Activated gamma-delta T cell (primary cell): ENCODE measurements at places on chromosomes 1 and 21.

DNA sequence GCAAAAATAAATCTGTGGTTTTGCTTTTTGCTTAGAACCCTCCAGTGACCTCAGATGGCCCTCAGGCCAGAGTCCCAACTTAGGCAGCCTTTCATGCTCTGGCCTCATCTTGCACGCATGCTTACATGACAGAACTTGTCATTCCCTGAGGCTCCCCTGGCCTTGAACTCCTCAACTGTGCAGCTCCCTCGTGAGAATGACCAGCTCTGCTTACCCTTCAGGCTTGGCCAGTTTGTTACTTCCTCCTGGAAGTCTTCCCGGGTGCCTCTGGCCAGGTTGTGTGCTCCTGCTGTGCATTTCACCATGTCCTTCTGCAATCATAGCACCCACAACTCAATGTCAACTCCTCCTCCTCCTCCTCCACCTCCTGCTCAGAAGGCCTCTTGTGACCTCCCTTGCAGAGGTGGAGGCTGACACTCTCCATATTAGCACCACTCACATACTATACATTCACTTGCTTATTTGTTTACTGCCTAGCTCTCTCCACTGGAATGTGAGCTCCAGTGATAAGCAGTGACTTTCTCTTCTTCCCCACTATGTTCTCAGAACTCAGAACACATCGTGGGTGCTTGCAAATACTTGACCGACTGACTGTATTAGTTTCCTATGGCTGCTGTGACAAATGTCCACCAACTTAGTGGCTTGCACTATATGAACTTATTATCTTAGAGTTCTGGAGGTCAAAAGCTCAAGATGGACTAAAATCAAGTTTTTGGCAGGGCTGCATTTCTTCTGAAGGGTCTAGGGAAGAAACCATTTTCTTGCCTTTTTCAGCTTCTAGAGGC is 41.9 kb downstream of the RCSD1 start:
- DNase-seq = no peak

- no peak for DNase-seq
These were observed 95.2 kb downstream of the KCNJ15 start for GRCh38 chr21:38351961-38352521.

DNA sequence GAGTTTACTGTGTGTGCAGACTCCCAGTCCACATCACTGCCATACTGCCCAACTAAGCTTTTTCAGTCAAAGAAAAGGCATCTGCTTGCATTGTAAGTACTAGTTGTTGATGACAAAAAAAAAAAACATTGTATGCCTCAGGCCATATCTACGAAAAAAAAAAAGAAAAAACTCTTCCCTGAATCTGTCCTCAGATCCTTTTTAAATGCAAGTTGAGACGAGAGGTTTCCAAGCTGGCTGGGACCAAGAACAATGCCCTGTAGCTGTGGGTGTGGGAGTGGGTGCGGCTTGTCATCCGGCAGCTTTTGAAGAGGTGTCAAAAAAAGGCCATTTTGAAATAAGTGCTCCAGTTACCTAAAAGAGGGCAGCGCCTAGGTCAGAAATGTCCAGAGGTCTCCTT is 29.2 kb upstream of the HHAT start:
- DNase-seq = no peak

DNA sequence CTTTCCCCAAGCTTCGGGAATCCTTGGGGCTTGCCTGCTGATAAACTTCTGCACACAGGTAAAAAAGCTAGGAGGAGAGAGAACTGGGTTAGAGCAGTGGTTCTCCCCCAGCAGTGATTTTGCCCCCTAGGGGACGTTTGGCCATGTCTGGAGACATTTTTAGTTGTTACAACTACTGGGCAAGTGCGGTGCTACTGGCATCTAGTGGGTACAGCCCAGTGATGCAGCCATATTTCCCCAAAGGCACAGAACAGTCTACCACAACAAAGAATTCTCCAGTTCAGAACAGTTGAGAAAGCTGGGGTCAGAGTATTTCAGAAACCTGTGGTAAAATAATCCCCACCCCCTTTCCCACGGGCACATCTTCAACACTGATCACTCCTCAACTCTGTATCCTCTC is 41.3 kb downstream of the LRRC71 start:
- DNase-seq = no peak

GRCh38 chr1:56052041-56052440 is 527.3 kb downstream of the PLPP3 start:
- DNase-seq = no peak

DNA sequence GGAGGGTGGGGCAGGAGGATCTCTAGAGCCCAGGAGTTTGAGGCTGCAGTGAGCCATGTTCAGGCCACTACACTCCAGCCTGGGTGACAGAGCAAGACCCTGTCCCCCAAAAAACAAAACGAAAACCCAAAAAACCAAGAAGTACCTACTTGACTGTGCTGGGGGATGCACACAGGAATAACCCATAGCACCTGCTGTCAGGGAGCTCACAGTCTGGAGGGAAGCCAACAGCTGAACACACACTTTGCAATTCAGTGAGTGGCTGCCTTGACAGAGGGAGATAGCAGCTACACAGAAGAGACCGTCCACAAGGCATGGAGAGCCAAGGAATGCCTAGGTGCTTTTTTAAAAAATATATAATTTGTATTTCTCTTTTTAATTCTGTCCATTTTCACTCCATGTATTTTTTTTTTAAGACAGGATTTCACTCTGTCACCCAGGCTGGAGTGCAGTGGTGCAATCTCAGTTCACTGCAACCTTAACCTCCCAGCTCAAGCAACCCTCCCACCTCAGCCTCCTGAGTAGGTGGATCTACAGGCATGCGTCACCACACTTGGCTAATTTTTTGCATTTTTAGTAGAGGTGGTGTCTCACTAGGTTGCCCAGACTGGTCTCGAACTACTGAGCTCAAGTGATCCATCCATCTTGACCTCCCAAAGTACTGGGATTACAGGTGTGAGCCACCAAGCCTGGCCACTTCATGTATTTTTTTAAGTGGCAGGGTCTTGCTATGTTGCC is 68.7 kb downstream of the NID1 start:
- no peak for DNase-seq

GRCh38 chr1:204127597-204128242 is 24.1 kb downstream of the ETNK2 start:
- DNase-seq = no peak

GRCh38 chr21:31490443-31490842 is 146.4 kb upstream of the TIAM1 start:
- DNase-seq = no peak

DNA sequence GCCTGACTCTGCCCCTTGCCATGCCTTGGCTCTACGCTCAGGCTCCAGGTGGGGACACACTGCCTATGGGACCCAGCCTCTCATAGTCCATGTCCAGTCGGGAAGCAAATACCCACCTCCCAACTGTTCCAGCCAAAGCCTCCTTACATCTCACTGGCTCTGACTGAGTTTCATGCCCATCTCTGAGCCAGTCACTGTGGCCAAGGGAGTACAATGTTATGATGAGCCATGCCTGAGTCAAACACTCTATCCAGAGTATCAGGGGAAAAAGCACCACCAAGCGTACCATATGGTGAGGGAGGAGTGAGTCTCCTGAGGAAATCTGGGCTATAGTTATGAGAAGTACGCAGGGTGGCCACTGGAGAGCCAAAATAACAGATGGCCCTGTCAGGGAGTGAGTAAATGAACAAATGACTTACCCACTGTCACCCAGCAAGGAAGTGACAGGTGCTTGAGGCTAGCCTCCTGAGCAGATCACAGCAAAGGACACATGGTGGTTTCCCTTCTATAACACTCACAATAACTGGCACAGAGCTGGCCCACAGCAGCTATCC is 236.6 kb upstream of the GJB5 start:
- no peak for DNase-seq

- no peak for DNase-seq
These were observed 1.9 kb downstream of the SAMD13 start for GRCh38 chr1:84303314-84303830.

DNA sequence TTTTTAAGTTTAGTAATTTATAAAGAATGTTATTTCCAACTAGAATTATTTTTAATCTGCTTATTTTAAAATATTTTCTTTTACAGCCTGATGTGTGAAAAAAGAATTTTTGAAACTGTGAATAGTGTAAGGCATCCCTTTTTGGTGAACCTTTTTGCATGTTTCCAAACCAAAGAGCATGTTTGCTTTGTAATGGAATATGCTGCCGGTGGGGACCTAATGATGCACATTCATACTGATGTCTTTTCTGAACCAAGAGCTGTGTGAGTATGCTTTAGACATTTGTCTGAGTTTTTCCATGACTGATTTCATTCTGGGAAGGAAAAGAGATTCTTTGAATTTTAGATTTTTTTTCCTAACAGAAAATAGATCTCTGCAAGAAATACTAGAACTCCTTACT is 77.9 kb downstream of the GTF2B start:
- no peak for DNase-seq

DNA sequence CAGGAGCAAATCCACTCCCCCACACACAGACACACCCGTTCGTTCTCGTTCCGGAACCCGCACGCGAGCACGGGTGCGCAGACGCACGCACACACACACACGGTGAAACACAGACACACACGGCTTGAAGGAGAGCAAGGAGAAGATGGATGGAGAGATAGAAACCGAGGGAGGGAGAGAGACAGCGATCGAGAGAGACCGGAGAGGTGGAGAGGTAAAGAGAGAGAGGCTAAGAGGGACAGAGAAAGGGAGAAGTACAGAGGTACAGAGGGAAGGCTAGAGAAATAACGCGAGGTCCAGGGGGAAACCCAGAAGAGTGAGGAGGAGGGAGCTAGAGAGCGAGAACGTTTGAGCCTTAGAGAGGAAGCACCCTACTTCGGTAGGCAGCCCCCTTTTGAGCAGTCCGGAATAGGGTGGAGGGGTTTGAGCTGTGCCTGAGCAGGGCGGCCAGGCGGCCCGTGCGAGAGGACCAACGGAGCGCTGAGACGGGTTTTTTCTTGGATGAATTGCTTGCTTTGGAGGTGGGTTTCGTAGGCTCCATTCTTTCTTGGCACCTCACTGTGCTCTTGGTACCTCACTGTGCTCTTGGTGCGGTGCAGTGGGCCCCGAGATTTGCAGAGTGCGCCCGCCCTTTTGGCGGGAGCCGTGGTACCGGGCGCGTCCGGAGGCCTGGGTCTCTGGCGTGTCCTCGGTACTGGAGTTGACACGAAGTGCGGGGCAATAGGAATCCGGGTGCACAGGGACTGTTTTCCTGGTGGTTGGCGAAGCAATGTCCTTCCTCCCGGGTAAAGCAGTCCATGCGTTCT is 88.4 kb upstream of the RHOU start:
- no peak for DNase-seq

DNA sequence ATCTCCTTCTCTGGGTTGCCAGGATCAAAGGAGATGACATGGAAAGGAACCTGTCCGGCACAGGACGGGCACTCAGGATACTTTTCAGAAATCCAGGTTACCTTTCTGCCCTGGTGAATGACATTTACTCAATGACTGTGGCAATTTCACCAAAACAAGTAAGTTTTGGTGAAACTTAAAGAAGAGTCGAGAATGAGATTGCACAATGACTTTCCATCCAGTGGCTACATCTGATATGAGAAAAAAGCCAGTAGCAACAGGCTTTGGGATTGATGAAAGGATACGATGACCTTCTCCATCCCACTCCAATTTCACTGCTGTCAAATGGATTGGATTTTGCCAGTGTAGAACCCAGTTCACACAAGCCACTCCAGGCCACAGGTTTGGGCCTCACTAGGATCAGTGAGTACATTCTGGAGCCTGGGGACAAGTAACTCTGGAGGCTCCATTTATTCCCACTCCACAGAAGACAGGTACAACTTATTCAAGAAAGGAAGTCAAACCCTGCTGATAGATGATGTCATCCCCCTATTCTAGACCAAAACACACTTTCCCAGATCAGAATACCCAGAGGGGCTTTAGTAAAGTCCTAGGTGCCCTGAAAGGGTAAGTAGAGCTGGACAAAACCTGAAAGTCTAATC is 63.3 kb downstream of the PLPP3 start:
- no peak for DNase-seq

- DNase-seq = no peak
These were observed 47.8 kb downstream of the ACTL8 start for GRCh38 chr1:17802945-17803344.

- no peak for DNase-seq
These were observed 171.2 kb downstream of the TTLL7 start for GRCh38 chr1:83827741-83828140.

- DNase-seq = no peak
These were observed 3.8 kb upstream of the MIIP start for GRCh38 chr1:12015499-12015898.

DNA sequence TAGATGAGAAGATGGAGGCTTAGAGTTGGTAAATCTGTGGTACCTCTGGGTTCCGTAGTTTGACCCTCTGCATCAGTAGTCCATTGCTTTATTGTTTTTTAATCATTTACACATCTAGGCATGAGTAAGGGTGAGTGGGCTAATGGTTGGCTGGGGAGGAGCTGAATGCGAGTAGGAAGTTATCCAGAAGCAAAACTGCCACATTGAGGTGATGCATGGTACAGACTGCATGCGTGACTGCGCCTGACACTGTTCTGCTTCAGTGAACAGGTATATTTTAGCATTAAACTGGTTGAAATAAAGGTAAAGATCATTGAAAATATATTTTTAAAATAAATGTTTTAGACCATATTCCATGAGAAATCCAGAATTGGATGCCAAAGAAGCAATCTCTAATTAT is 4.4 kb downstream of the DNAJC16 start:
- no peak for DNase-seq

- DNase-seq = no peak
These were observed 19.8 kb upstream of the LSS start for GRCh38 chr21:46248422-46248782.

DNA sequence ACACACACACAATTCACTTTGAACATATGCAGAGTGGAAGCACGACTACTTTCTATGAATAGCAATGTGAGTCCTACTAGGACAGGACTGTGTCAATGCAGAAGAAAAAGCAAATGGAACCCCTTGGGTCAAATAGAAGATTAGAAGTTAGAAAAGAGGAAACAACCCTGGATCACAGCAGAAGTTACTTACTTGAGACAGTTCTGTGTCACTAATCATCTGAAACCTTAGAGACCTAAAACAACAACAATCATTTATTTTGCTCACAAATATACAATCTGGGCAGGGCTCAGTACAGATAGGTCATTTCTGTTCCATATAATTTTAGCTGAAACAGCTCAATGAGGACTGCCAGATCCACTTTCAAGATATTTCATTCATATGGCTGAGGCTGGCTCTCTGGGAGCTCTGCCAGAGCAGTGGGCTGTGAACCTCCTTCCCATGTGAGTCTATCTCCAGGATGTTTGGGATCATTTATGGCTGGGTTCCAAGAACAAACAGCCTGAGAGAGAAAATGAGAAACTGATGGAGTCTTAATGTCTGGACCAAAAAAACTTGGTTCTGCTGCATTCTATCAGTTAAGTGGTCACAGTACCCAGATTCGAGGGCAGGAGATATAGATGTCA is 42.5 kb upstream of the IL10 start:
- DNase-seq = no peak
